ENCODE measurements at places on chromosomes 2 and 18.

GRCh38 chr2:26687328-26687727 is 5.2 kb upstream of the KCNK3 start:
- DNase-seq: no peak

- no peak for DNase-seq
These were observed 203.6 kb downstream of the ACKR3 start for GRCh38 chr2:236773206-236773605.

DNA sequence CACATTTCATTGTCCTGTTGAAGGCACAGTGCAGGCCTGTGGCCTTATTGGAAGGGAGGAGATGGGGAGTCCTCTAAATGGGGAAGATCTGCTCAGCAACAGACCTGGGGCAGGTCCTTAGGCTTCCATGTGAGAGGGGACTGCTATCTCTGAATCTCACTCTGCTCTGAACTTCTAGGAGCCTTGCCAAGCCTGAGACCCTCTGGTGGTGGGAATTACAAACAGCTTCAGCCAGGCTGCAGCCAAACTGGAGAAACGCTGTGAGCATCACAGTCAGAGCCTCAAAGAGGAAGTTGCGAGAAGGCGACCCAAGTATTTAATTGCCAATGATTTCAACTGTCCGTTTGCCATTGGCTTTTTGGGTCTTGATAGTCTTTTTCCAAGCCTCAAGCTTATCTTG is 66.8 kb upstream of the MC2R start:
- DNase-seq: no peak

DNA sequence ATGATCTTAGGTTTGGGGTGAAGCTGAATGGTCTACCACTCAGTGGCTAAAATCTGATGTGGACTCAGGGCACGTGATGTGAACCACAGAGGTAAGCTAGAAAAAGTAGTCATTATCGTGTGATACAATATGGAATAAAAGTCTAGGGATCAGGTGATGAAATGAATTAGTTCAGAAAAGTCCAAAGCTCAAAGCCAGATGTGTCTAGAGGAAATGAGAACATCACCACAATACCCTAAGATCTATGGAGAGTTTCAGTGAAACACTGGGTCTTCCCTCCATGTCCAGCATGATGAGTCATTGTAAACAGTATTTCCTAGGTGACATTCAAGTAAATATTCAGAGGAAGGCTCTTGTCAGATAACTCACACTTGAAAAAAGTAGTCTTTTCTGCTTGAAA is 1257.4 kb upstream of the ZEB2 start:
- no peak for DNase-seq

DNA sequence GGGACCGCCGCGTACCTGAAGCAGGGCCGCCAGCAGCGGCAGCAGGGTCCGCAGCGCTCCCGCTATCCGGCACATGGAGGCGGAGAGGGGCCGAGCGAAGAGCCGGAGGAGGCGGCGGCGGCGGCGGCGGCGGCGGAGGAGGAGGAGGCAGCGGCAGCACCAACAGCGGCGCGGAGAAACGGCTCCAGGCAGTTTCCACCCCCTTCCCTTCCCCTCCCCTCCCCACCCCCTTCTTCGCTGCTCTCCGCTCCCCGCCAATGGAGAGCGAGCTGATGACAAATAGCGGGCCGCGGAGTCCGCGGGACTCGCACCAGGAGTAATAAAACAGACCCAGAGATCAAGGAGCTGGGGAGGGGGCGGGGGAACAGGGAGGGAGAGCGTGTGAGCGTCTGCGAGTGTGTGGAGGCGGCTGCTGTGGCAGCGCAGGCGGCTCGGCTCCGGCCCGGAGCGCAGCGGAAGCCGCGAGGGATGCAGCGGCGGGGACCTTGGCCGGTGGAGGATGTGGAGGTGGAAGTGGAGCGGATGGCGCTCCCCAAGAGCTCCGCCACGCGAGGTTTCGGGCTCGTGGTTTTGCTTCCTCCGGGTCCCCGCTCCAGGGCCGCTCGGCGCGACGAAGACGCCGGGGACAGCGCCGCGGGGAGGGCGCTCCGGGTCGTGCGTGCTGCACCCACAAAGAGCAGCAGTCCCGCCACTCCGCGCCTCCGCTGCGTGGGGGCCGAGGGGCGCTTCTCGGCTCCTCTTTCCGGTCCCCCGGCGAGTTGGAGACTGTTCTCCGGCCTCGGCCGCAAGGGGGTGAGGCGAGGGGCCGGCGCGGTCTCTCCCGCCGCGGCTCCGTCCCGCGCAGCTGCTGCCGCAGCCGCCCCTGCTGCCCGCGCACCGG is at the start of gene CDH2:
TSS of gene CDH2 (minus strand) at position 183 of the 880 bp plus-strand sequence. CDS start at position 75, 108 bp downstream.
- DNase-seq: peak; percentile 89

All from right cardiac atrium (tissue), 5 donors.